ENCODE measurements at places on chromosomes 2 and 18.

DNA sequence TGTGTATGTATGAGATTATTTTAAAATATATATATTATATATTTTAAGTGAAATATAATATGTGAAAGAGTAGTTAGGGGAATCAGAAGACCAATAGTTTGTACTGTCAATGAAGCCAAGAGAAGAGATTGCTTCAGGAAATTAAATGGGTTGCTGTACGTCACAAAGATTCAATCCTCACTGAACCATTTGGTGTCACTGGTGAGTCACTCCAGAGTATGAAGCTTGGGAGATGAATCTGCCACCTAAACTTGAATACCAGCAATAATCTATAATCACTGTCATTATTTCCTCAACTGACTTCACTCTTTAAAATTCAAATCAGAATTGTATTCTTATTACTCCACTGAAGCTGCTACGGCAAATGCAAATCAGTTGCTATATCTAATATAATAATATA is 41.9 kb upstream of the SCN9A start:
- no peak for DNase-seq

- no peak for DNase-seq
These were observed 324.0 kb upstream of the UBE2E3 start for GRCh38 chr2:180656455-180656847.

GRCh38 chr2:141714496-141714895 is 416.3 kb downstream of the LRP1B start:
- DNase-seq, result no peak

DNA sequence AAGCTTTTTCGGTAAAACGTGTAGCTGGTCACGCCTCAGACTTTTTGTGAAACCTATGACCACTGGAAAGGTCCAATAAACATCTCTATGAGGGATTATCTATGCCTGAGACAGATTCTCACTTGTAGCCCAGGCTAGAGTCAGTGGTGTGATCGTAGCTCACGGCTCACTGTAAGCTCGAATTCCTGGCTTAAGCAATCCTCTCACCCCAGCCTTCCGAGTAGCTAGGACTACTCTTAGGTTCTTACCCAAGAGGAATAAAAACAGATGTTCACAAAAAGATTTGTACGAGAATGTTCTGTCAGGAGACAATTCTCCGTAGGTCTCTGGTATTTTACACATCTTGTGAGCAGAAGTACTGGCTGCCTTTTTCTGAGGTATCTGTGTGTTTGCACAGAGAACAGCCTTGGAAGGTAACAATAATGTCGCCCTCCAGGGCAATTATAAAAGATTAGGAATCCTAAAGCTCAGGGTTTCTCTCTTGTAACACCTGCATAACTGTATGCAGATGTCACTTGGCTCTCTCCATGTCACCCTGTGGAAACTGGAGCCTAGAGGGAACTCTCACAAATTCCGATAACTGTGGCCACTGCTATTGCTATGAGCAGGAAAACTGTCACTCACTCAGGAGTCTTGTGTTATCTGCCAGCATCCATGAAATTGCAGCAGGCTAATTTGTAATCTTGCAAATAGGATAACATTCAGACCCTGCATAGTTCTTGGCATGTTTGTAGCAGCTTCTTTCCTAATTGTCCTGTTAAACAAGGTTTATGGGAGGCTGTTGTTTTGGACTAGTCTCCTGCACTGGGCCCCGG is 25.5 kb upstream of the RALBP1 start:
- DNase-seq, result no peak

DNA sequence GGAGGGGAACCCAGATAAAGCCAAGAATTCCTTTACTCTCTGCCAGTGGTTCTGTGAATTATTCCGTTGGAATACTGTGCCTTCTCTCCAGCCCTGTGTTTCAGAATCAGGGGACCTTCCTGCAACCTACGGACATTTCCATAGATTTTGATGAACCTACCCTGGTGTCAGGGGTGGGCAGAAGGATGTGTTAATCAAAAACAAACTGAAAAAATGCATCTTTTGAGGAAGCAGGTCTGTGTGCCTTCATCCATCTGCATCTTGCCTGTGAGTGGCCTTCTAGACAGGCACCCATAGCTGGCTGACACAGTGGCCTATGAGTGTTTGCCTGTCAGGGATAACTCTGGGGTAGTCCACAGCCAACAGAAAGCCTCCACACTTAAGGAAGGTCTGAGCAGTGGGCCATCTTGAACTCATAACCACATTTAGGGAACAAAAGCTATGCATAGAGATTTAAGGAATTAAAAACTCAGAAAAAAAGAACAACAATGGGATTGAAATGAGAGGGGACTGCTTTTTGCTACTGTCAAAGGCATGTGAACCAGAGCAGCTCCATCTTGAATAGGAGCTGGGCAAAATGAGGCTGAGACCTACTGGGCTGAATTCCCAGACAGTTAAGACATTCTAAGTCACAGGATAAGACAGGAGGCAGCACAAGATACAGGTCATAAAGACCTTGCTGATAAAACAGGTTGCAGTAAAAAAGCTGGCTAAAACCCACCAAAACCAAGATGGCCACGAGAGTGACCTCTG is 45.9 kb upstream of the ITGA6 start:
- no peak for DNase-seq

DNA sequence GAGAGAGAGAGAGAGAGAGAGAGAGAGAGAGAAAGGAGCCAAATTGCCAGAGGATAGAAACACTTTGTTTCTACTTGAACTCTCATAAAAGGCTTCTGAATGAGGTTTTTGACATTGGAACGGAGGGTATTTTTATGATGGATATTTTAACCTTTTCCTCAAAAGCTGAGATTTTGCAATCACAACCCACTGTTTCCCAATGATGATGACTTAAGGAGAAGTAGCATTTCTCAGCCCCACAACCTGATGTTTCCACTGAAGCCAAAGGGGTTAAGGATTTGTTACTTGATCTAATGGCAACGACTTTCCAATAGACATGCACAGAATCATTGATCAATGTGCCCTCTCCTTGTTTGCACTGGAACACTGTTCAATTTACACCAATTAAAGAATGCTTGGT is 67.1 kb upstream of the POU3F3 start:
- no peak for DNase-seq

DNA sequence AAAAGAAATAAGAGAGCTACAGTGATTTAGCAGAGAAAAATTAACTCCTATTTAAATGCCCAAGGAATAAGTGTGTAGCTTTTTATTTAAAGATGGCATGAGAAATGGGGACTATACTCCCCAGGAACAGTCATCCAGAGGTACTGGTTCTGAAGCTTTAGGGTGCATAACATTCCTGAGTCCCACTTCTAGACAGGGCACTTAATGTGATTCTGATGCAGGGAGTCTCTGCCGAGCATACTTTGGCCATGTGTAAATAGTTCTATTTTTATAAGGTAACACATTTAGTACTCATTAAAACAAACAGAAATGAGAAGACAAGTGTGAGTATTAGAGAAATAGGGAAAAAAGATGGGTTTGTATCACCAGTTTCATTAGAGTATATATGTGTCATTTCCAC is 154.7 kb upstream of the WDSUB1 start:
- DNase-seq, result no peak

GRCh38 chr2:159137511-159138241 is 148.8 kb downstream of the WDSUB1 start:
- no peak for DNase-seq

- DNase-seq, result peak; percentile 18
These were observed 6.9 kb upstream of the FLACC1 start for GRCh38 chr2:201363857-201364560.

- no peak for DNase-seq
These were observed 80.0 kb downstream of the SH3BP4 start for GRCh38 chr2:235031686-235032373.

GRCh38 chr2:145815933-145816332 is 1296.0 kb upstream of the ZEB2 start:
- no peak for DNase-seq

GRCh38 chr18:9804517-9805104 is 81.2 kb upstream of the TXNDC2 start:
- no peak for DNase-seq

DNA sequence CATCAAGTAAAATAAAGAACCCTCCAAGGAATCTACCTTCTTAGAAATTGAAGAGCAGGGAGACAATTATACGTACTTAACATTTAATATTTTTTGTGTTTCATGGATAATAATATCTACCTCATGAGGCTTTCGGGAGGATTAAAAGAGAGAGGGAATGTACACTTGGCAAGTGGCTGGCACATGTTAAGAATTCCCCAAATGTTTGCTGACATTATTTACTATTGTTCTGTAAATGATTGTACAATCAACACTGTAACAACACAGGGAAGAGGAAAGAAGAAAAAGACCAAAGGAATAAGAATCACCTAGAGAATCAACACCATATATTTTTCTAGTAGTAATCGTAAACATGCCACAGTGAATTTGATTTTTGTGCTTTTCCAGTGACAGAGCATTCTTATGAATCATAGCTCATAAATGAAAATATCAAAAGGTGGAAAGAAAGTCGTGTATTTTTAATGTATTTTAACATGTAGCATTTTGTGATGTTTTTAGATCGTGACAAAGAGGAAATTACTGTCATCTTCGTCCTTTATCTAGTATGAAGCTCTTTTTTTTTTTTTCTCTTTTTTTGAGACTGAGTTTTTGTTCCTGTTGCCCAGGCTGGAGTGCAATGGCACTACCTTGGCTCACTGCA is 67.3 kb downstream of the B3GNT2 start:
- DNase-seq, result no peak

DNA sequence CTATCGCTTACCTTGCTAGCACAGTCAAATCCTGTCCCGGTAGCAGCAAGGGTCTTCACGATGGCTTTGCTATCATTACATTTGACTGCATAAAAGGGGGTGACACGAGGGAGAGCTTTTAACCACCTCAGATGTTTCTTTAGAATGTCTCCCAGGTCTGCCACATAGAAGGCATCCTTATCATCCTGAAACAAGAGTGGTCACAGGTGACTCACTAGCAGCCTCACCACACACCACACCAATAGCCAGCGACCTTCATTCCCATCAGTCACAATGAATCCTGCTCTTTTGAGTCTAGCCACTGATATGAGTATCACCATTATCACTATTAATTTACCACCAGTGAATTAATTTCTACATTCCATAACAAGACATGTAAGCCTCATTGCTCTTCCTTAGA is 3.7 kb downstream of the ODC1 start:
- no peak for DNase-seq

GRCh38 chr2:149561309-149561926 is 26.2 kb downstream of the MMADHC start:
- no peak for DNase-seq

- DNase-seq, result peak; percentile 79
These were observed 93.1 kb downstream of the CABLES1 start for GRCh38 chr18:23228102-23229061.

DNA sequence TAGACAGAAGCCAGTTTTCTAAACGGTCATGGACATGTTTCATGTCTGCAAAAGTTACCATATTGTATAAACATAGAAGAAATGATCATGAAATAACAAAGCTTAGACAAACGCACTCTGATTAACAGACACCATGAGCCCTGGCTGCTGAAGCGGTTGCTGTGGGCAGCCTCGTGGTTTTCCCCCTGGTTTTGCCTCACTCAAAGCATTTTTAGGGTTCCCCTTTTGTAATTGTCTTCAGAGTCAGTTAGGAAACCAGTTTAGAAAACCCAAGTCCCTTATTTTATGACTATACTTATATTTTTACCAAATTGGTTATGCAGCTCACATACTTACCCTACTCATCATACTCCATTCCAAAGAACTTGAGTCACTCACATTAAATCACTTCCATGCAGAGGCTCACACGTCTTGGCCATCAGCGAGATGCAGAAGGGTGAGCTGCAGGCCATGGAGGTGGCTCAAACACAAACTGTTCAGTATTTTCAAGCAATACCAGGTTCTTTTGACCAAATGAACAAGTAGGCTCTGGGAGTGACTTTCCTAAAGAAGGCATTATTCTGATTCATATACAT is 105.6 kb upstream of the SALL3 start:
- DNase-seq, result no peak

- DNase-seq, result no peak
These were observed 102.9 kb downstream of the CABLES1 start for GRCh38 chr18:23238152-23238531.

DNA sequence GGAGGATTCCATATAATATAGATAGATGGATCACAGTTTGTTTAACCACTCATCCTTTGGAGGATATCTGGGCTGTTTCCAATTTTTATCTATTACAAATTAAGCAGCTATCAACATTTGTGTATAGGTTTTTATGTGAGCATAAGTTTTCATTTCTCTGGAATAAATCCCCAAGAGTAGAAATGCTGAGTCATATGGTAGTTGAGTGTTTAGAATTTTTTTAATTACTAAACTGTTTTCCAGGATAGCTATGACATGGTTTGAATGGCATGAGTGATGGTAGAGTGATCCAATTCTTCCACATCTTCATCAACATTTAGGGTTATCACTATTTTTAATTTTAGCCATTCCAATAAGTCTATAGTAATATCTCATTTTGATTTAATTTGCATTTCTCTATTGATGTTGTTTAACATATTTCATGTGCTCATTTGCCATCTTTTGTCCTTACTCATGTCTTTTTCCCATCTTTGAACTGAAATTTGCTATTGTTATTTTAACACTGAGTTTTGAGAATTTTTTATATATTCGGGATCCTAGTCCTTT is 31.4 kb downstream of the ABCB11 start:
- no peak for DNase-seq

DNA sequence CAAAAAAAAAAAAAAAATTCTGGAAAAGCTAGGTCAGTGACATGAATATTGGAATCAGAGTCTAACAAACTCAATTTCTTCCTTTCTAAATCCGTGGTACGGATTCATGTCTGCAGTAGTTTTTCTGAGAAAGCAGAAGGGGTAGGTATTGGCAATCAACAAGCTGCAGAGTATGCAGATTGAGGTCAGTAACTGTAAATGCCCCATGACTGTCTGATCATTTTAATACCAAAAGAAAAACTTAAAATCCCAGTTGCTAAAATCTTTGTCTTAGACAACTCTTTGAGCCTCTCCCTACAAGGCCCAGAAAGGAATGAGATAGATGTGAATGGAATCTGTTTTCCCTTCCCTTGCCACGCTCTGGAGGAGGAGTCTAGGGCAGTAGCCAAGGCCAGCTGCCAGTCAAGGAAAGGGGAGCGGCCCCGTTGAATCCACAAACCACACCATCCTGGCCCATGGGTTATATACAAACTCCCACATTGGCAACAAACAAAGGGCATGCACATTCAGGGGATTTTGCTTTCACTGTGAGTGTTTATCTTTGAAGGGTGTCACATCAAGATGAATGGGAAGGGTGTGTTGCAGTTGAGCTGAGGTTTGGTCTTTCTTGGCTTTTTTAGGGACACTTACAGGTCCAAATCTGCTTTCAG is 6.1 kb upstream of the CASP8 start:
- no peak for DNase-seq

- DNase-seq, result no peak
These were observed 731 bp downstream of the RAB10 start for GRCh38 chr2:26034637-26034992.

GRCh38 chr2:99867770-99868169 is 274.6 kb downstream of the AFF3 start:
- no peak for DNase-seq

GRCh38 chr18:46224181-46224775 is 120.1 kb downstream of the HAUS1 start:
- no peak for DNase-seq

DNA sequence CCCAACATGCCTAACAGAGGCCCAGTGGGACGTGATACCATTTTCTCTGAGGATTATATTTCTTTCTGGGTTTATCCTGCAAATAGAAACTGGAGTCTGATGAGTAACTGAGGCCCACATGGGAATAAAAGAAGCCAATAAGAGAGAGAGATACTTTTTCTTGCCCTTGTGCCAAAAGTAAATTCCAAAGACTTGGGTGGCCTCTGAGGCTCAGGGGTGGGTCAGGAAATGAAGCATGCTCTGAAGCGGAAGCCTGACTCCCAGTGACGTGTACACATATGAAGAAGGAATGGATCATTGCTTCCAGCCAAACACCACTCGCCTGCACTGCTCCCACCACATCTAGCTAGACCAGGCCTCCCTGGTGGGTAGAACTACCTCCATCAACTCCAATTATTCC is 273.6 kb upstream of the NCKAP5 start:
- no peak for DNase-seq
